ENCODE measurements at places on chromosomes 1 and 21.

GRCh38 chr1:230857077-230857476 is 11.2 kb downstream of the C1orf198 start:
- no peak overlapping the region for H3K4me3 ChIP-seq
- no peak for DNase-seq
- H3K27me3 ChIP-seq = no peaks in the 10 kb centered on the region
- H3K36me3 ChIP-seq = no peaks in the 10 kb centered on the region
- H3K27ac ChIP-seq = no peak overlapping the region
- peaks cover 2% of the 10 kb centered on the region for H3K4me1 ChIP-seq

- DNase-seq = no peak
- H3K27ac ChIP-seq = no peak overlapping the region
- H3K4me3 ChIP-seq = no peak overlapping the region
- H3K36me3 ChIP-seq = peaks cover 22% of the 10 kb centered on the region
- peaks cover 31% of the 10 kb centered on the region for H3K4me1 ChIP-seq
Measured at GRCh38 chr21:37452227-37452626, 85.7 kb downstream of the DYRK1A start.

DNA sequence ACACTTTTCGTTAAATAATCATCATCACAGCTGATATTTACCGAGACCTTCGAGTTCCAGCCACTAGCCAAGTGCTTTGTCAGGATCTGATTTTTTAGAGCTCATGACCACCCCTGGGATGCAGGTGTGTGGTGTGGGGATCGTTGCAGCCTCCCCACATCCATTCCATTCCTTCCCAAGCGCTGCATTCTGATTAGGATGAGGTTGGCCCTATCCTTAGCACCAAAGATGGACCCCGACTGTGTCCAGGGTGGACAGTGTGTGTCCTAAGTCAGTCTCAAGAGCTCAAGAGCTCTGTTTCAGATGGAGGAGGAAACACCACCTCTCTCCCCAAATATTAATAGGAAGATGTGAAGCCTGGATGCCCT is 74.1 kb downstream of the PSMG1 start:
- peaks cover 6% of the 10 kb centered on the region for H3K27me3 ChIP-seq
- no peak overlapping the region for H3K27ac ChIP-seq
- H3K4me3 ChIP-seq = no peak overlapping the region
- DNase-seq = no peak
- no peaks in the 10 kb centered on the region for H3K36me3 ChIP-seq

DNA sequence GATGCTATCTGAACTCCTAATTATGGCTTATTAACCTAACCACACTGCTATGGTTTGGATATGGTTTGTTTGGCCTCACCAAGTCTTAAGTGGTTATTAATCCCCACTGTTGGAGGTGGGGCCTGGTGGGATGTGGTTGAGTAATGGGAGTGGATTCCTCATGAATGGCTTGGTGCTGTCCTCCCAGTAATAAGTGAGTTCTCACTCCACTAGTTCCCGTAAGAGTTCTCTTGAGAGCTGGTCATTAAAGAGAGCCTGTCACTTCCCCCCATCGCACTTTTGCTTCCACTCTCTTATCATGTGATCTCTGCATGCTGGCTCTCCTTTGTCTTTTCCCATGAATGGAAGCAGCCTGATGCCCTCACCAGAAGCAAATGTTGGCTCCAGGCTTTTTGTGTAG is 328.8 kb downstream of the PLA2G4A start:
- peaks cover 2% of the 10 kb centered on the region for H3K36me3 ChIP-seq
- no peak overlapping the region for H3K27ac ChIP-seq
- DNase-seq = no peak
- no peak overlapping the region for H3K4me3 ChIP-seq
- peaks cover 1% of the 10 kb centered on the region for H3K4me1 ChIP-seq

DNA sequence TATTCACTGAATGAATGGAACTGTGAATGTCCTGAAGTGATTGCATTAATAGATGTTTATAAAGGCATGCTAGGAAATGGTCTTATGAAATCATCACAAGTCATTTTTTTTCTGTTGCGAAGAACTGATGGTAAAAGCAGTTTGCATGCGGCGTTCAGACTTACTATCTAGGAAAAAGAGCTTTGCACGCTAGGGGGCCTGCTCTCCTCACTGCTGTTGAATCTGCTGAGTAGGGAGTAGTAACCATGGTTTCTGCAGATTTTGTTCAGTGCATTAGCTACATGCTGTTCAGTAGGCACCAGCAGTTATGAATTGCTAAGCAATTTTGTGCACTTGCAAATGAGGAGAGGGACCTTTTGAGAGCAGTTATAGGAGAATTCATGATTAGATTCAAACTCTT is 57.9 kb downstream of the CENPF start:
- no peak for DNase-seq
- no peaks in the 10 kb centered on the region for H3K4me1 ChIP-seq
- no peaks in the 10 kb centered on the region for H3K27me3 ChIP-seq
- H3K4me3 ChIP-seq = no peak overlapping the region
- H3K27ac ChIP-seq = no peak overlapping the region

DNA sequence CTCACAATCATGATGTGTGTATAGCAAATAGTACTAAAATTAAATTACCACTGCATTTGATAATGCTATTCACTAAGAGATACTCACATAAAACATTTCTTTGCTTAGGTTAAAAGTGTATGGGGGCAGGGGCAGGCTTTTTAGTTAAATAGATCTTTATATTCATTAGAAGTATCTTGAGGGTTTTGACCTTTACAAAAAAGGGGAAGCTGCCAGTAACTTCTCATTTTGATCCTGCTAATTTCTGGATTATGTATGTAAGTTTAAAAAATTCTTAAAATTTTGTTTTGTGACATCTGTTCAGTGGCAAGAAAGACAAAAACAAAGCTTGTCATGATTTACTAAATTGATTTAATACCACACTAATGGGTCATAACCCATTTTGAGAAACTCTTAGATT is 45.8 kb upstream of the S1PR1 start:
- peaks cover 12% of the 10 kb centered on the region for H3K4me1 ChIP-seq
- H3K4me3 ChIP-seq = no peak overlapping the region
- H3K27me3 ChIP-seq = no peaks in the 10 kb centered on the region
- no peak for DNase-seq
- no peak overlapping the region for H3K27ac ChIP-seq

Data from activated naive CD8-positive, alpha-beta T cell treated with anti-CD3 and anti-CD28 coated beads, Interleukin-2, amount 10 ng/mL, durations not matched to agents 7 days and 5 days (primary cell).